ENCODE measurements at places on chromosomes 1 and 21.

DNA sequence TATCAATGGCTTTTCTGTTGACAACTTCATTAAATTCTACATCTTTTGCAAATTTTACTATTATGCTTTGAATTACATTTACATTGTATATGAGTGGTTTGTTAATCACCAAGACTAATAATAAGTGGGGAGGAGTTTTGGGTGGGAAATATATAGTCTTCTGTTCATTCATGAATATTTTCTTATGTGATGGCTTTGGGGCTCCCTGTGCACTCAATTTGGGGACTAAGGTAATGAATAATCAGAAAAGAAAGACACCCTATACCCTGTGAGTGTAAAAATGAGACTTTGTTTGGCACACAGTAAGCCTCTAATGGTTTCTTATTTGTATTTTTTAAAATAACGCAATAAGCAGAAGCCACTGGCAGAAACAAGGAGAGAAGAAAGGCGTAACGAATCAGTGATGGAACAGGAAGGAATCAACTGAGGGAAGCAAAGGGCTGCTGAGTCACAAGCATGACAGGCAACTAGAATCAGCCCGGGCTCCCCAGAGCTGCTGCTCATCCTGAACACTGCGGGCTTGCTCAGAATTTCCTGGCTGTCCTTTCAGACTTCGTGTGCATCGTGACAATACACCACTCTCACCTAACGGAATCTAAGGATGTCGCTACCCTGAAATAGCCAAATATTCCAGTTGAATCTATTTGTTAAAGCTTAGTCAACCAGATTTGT lies 20.8 kb upstream of the RGS2 start:
- no peak for DNase-seq

DNA sequence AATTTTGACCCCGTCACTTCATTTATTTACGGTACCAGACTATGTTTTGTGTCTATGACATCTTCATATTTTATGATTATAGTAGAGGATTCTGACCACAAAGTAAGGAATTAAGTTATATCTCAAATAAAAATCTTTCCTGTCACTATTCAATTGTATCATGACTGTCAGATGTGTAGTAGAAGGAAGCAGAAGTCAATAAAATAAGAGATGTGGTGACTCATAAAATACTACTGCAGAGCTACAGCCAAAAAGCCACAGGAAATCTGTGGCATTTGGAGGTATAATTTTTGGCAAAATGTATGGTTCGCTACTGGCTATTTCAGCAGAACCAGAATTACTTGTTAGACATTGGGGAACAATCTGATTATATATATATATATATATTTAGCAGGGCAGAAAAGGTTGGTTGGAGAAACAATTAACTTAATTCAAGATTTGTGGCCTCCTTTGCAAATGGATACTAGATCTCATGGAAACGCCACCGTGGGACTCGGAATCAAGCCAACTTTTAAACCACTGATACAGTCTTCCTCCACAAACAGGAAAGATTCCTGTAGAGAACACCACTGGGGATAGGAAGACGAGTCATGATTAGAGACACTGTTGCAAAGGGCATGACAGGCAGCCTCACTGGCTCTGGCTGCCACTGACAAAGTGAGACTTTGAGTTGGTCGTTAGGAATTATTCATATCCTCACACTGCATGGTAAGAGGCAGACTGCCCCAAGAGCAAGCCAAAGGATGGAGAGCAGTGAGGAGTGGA lies 5.1 kb downstream of the FCRL2 start:
- no peak for DNase-seq

DNA sequence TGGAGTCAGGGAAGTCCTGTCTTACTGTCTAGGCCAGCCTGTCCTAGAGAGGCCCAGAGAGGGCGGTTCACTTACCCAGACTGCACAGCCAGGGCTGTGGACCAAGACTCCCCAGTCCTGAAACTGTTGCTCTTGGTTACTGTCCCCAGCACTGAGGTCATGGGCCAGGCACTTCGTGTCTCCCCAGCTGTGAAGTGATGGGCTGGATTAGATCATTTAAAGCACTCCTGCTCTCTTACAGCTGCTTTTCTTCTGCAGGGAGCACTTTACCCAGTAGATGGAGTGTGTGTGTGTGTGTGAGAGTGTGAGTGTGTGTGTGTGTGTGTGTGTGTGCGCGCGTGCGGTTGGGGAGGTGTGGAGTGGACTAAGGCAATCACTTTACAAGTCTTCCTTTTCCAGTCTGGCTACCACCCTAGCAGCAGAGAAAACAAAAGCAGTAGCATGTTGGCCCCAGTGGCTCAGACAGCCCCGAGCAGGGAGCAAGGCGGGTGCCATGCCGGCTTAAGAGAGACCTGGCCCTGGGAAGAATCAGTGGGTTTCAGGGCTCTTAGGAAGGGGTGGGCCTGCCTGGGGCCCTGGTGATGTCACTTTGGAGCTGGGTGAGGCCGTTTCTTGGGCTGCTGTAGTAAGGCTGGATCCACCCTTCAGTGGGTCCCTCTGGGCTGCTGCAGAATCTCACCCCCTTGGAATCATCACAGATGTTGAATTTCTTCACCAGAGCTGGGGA lies 2.4 kb downstream of the SPSB1 start:
- DNase-seq, result no peak

DNA sequence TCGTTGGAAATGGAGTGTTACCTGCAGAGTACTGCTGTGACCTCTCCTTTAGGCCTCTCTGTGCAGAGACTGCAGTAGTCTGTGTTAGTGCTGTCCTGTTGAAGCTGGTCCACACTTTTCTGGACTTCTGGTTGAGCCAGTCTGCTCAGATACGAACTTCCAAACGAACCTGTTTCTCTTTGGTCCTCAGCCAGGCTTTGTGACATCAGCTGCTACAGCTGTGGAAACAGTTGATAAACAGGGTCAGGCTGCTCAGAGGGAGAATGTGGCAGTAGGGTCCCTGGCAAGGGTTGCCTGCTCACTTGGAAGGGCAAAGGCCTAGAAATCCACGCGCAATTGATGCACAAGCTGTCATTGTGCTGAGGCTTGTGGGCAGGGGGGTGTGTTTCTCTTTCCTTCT lies 98.8 kb downstream of the NOS1AP start:
- DNase-seq, result no peak

DNA sequence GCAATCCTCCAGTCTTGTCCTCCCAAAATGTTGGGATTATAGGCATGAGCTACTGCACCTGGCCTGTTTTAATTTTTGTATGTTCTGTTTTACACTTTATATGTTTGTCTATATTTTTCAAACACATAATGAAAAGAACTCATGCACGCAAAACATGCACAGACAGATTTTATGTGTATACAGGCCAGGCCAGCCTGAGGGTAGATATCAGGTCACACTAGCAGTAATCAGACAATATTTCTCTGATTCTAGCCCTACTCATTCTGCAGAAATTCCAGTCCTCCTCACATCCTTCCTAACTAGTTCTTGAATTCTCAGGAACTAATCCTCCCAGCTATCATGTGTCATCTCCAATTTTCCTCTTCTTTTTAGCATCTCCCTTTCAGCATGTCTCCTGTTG lies 27.8 kb upstream of the PHGDH start:
- no peak for DNase-seq

GRCh38 chr1:100941098-100941527 lies 45.2 kb downstream of the SLC30A7 start:
- DNase-seq, result no peak

DNA sequence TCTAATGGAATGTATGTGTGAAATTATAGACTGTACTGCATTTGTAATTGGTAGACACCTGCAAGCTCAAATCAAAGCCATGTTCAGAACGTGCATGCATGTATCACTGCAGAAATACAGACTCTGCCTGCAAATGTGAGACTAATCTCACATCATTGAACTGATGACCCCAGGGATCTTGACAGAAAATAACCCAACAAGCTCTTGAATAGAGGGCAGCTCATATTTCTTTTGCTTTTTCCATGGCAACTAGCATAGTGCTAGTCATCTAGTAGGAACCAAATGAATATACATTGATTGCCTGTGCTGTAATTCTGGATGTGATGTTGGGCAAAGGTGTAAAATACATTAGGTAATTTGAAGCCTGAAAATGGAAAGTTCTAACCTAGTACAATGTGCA lies 62.4 kb downstream of the PTPRC start:
- DNase-seq, result no peak

- no peak for DNase-seq
These were observed 2.4 kb downstream of the HMGB4 start for GRCh38 chr1:33866281-33866680.

GRCh38 chr1:12717301-12717838 lies 1.5 kb downstream of the AADACL3 start:
- no peak for DNase-seq

DNA sequence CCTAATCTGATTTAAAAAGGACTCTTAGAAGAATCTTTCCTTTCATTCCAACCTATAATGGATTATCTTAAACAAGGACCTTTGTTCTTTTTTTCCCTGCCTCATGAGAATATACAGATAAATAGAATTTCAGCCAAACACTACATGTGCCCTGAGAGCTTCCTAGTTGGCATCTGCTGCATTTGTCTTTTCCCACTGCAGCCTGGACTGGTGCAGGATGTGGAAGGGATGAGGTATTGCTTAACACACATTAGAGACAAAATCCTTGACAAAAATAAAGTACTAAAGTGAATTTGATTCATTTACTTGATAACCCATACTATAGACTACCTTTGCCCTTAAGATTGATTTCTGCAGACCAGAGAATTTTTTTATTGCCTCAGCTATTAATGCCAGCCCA lies 59.5 kb downstream of the PALMD start:
- no peak for DNase-seq

GRCh38 chr1:186849826-186850225 lies 21.1 kb downstream of the PLA2G4A start:
- DNase-seq, result no peak

GRCh38 chr1:151978922-151979321 lies 14.7 kb downstream of the S100A10 start:
- DNase-seq, result no peak

DNA sequence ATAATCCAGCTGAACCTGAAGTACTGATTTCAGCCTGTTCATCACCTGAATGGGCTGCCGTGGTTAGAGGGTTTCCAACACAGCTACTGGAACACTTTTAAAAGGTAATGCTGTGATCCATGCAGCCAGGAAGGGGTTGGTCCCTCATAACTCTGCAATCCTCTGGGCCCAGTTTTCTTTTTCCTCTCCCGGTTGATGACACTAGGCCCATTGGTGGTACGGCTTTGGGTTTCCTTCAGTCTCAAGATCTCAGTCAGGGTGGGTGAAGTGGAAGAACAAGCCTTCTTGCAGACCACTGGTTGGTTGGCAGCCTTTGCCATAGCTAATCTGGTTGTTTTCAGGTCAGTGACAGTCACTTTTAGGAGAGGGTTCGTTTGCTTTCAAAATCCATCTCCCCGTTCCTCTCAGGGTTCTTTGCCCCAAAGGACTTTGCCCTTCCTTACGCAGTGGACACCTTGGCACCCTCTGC lies 502 bp upstream of the SLC35A3 start:
- peak; percentile 5 for DNase-seq

- DNase-seq, result no peak
These were observed 12.8 kb upstream of the CYP2J2 start for GRCh38 chr1:59939393-59939792.

- no peak for DNase-seq
These were observed 125.0 kb downstream of the ADSS2 start for GRCh38 chr1:244326757-244327156.

DNA sequence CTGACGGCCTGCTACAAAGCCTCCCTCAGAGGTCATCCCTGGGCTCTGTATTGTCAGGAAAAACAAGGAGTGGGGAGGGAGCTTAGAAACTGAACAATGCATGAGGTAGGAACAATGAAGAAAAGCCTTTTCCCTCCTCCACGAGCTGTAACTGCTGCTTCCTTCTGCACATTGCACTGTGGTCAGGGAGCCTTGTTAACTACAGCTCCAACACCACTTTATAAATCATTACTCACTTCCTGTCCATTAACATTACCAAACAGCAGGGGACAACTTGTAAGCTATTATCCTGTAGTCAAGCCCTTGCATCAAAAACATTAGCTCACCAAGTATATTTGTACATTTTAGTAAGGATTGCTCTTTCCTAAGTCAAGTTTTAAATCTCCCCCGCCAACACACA lies 336.0 kb upstream of the NR5A2 start:
- DNase-seq, result no peak

DNA sequence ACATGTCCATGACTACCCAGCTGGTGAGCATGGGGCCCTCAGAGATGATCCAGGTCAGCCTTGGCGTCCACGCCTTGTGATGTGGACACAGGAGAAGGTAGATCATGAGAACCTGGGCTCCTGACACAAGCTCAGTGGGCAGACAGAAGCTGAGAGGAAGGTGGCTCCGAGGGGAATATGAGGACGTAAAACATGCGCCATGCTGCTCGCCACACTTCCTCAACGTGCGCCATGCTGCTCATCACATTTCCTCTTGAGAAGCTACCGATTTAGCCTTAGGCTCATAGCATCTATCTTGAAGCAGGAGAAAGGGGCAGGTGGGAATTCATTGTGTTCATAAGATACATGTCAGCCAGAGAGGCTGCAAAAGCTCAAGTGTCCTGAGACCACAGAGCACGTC lies 176.9 kb downstream of the KAZN start:
- no peak for DNase-seq
